ENCODE measurements at places on chromosomes 16 and 17.
A peak's percentile ranks its signal among the peaks of the same experiment; 100 is the strongest.

- peak; percentile 35 for DNase-seq
Observed at GRCh38 chr16:51155199-51155607, 4.1 kb upstream of the SALL1 start.

- DNase-seq = no peak
Observed at GRCh38 chr16:1472974-1473373, 1.9 kb downstream of the CLCN7 start.

DNA sequence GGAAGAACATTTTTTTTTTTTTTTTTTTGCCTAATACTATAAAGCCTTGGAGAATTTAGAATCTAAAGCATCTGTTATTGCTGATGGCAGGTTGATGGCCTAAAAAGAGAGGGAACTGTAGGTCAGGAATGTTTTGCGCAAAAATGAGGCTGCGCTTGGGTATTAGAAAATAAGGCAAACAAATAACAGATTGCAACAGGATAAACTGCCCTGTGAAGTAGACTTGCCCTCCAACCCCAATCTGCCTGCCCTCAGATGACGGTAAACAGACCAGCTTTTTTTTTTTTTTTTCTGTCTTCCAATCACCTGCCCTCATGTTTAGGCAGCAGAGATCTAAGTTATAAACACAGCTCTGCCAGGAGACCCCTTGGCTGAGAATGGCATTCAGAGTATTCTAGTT is 3.8 kb upstream of the DHX8 start:
- DNase-seq = no peak

- no peak for DNase-seq
Observed at GRCh38 chr16:69350536-69351133, 951 bp downstream of the TMED6 start.

- DNase-seq = no peak
Observed at GRCh38 chr16:26993963-26994362, 72.8 kb upstream of the C16orf82 start.

- no peak for DNase-seq
Observed at GRCh38 chr16:58264007-58264406, 30.8 kb downstream of the PRSS54 start.

- no peak for DNase-seq
Observed at GRCh38 chr16:83473926-83474650, 333.7 kb upstream of the HSBP1 start.

DNA sequence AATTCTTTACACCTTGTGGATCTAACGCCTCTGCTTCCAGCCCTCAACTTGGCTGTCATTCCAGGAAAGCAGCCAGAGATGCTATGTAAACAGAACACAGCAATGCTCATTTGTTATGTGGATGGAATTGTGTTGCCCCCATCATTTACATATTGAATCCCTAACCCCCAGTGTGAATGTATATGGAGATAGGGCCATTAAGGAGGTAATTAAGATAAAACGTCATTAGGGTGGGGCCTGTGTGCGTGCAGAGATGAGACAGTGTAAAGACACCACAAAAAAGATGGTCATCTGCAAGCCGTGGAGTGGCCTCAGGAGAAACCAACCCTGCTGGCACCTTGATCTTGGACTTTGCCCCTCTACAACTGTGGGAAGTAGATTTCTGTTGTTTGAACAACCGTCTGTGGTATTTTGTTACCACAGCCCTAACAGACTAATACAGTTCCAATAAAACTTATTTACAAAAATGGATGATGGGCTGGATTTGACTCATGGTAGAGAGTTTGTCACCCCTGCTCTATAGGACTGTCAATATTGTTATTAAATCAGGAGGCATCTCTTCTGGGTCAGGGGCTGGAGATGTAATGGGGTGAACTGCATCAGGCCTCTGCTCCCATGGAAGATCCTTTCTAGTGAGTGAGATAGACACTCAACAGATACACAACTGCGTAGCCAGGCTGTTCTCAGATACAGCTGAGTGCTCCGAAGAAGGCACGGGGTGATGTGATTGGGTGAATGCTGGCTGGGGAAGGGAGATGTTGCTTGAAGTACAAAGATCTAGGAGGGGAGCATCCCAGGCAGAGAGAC is 339.0 kb downstream of the SNX29 start:
- no peak for DNase-seq

GRCh38 chr16:55922662-55923061 is 47.5 kb upstream of the CES5A start:
- no peak for DNase-seq

- DNase-seq = no peak
Observed at GRCh38 chr17:48611213-48611612, 396 bp upstream of the HOXB7 start.

DNA sequence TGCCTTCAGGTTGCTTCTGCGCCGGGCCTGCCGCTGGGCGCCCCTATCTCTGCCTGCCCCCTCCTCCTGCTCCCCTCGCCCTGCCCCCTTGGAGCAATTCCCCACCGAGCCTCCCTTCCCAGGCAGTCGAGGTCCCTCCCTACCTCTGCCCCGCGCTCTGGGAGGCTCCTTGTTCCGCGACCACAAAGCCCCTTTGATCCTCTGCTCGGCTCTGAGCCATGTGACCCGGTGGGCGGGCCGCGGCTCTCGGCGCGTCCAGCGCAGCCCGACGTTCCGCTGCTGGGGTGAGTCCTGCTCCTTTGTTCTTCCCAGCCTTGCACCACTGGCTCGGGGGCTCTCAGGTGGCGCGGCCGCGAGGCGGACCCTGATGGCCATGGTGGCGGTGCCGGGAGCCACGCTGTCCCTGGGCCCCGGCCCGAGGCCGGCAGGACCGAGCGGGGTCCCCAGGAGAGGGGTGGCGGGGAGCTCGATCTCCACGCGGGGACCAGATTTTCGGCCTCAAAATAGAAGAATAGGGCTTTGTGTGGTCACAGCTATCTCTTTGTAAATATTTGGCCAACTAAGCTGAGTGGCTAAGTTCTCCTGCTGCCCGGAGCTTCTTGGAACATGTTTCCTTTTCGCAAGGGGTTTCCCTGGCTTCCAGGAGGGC is 310.6 kb downstream of the SEC14L1 start:
- peak; percentile 91 for DNase-seq

GRCh38 chr17:43309505-43310332 is 75.9 kb upstream of the RNU2-1 start:
- DNase-seq = no peak

DNA sequence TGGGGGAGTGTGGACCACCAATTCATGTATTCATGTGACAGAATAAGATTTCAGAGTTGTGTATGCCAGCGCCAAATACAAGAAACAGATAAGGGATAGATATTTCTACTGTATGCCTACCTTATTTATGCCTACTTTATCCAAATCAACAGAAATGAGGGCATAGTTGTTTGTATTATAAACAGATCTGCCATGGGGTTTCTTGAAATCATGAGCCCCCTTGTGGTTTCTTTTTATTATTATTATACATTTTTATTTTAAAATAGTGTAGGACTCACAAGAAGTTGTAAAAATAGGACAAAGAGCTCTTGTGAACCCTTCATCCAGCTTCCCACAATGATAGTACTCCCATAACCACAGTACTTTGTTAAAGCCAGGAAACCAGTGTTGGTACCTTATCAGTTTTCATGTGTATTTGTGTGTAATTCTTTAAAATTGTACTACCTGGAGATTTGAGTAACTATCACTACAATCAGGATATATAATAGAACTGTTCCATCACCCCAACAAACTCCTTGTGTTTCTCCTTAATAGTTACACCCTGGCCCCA is 229.4 kb downstream of the CCDC182 start:
- DNase-seq = no peak

- no peak for DNase-seq
Observed at GRCh38 chr17:64535357-64535756, 28.6 kb downstream of the CEP95 start.

Data from pons (tissue), 1 donor.